ENCODE measurements at places on chromosomes 16 and 17. TPM values are rescaled to one million over a fixed set of nuclear protein-coding genes. Genes with fewer than 3 reads are reported as not detected.

DNA sequence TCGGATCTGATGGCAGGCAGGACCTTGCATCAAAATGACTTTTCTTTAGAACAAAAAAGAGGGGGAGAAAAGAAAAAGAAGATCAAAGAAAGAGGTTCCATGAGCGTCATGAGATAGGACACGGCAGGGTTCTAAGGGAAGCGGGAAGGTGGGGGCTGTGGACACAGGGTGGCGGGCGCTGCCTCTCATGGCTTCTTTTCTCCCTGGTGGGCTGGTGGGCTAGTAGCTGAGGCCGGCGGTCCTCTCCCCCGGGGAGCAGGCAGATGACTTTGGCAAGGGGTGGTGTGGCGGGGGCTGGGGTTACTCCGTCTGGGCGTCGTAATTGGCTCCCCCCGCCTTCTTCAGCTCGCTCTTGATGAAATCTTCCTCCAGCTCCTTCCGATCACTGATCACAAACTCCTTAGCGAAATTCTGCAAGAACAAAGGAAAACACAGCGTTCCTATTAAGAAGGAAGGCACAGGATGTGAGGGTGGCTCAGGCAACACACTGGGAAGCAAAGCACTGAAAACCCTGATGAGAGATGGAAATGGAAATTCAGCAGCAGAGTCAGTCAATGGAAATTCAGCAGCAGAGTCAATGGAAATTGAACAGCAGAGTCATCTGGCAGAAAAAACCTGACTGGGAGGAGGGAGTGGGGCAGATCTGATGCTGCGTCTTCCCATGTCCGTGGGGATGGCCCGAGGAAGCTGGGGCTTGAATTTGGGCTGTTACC is 51.2 kb downstream of the COTL1 start:
- DNase-seq, result no peak

The TP53TG3B gene
- total RNA-seq, result 0.32 TPM

The DOC2A gene
- total RNA-seq, result 0.32 TPM

The SPATA32 gene
- total RNA-seq, result not detected

DNA sequence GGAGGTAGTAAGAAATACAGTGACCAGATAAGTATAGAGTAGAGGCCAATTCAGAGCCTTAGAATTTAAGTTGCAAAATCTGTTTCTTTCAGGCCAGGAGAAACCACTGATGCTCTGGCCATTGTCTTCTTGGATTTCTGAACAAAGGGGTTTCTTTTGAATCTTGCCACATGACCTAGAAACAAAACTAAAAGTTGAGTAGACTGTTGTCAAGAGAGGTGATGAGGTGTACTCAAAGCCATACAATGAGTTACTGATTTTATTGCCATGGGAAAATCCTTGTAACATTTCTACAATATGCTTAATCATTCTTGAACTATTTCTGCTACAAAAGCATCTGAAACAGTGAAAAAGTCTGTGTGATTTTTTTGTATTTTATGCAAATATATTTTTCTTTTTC is 881.3 kb downstream of the CDH11 start:
- DNase-seq, result no peak

DNA sequence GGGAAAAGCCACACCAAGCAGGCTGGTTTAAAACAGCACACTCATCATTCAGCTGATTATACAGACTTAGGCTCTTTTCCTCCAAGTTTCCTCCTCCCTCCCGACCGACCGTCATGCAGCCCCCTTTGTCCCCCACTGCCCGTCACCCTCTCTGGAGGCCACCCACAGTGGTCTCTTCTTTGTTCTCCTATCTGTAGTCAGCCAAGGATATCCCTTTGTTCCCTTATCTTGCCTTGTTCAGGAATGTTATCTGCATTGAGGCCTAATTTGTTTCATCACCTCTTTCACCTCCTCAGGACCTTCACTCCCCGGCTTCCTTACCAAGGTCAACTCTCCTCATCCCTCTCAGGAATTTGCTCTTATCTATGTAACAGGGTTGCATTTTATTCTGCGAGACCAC is 186.4 kb upstream of the CDH13 start:
- no peak for DNase-seq

GRCh38 chr17:28702752-28703150 is 8.9 kb downstream of the PROCA1 start:
- DNase-seq, result no peak

DNA sequence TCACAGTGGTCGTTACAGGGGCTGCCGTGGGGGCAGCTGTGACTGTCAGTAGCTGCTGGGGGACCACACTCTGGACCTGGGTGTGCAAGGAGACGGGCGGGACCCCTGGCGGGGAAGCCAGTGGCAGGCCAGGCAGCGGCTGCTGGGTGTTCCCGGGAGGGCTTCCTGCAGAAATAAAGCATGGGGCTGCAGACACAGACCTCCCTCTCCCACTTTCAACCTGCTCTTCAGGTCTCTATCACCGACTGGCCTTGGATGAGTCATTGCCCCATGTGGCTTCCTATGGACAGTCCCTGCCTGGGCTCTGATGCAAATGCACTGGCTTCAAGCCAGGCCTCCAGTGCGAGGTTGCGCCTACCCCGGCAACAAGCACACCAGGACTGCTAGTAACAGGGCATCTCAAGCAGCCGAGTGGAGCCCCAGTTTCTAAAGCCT is 17.2 kb downstream of the SREBF1 start:
- peak; percentile 93 for DNase-seq

GRCh38 chr16:19446300-19446846 is 28.7 kb downstream of the TMC5 start:
- DNase-seq, result no peak

The CETP gene
- not detected for total RNA-seq

The C17orf67 gene
- 0.86 TPM for total RNA-seq

The ZNF19 gene
- total RNA-seq, result 2.6 TPM
